ENCODE measurements at places on chromosomes 6 and 20.

GRCh38 chr20:45157962-45158361, 16.7 kb upstream of the PI3 start:
- no peak for DNase-seq

DNA sequence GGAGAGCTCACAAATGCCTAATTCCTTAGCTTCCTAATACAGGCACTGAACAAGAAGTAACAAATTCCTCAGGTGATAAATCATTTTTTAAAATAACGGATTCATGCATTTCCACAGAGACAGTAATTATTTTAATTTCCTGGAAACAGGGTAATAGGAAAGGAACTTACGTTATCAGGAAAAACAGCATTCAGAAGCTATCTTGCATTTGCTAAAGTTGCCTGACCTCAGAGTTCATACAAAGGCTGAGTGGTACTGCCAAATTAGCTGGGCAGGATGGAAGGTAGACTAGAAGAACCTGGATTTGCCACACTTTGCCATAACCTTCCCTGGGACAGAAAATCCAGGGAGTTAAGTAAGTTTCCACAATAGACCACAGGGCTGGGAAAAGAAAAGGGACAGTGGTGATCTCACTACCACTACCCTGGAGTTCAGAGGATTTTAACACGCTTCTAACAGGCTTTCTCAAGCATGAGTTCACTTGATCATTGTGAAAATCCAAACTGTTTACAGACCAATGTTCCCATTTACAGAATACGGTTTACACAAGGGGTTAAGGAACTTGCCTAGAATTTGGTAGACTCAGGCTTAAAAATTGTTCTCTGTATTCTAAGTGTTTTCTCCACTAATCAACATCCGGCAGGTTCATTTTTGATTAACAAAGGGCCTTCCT, 57.0 kb downstream of the KIF13A start:
- DNase-seq, result no peak

DNA sequence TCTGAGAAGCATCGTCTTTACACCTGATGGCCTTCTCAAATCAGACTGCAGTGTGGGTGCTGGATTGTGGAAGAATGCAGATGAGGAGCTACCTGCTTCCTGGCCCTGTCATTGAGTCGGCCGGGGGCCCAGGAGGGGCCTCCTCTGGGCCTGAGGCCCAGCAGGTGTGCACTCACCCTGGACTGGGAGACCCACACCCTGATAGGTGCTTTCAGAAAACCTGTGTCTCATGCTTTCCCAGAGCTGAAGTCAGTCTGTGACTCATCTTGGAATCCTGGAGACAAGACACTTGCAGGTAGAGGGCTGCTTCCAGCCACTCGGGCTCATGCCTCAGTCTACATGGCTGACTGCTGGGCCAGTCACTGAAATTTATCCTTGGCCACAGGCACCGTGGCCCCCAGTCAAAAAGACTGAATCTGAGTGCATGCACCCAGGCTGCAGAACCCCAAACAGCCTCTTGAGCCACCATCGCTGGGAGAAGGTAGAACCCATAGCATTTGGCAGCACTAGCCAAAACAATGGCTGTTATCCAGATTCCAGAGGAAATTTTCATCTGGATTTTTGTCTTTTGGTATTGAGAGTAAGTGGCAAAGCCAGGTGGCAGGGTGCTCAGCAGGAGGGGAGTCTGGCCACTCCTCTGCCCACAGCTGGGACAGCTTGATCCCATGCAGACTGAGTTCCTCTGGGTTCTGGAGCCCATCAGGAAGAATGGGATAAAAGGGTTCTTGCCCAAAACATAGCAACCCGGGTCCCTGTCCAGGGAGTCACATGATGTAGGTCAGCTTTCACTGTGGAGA, 182.0 kb upstream of the CST7 start:
- DNase-seq, result no peak

DNA sequence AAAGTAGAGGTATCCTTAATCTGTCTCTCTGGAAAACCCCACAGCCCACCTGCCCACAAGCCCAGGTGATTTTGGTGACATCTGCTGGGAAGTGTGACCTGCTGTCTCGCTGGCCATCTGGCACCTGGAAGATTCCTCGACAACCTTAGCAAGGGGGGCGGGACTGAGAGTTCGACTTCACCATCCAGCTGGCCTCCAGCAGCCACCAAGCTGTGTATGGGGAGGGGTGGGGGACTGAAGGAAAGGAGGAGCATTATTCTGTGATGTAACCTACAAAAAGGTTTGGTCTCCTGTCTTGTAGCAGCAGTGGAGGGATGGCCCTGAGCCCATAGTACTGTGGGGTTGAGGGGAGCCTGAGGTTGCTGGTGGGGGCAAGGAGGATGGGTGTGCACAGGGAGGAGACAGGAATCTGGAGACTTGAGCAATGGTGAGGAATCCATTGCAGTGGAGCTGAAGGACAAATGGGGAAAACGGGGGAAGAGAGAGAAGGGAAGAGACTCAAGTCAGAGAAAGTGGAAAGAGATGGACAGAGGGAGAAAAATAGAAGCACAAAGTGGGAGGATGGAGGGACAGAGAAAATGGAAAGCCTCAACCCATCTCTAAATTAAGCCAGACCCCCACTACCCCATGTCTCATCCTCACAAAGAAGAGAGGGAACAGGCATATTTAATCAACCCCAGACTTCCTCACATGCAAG, 4.0 kb downstream of the LY6G6F start:
- DNase-seq, result no peak

- no peak for DNase-seq
Measured at GRCh38 chr6:114040871-114041270, 69.9 kb upstream of the HDAC2 start.

- no peak for DNase-seq
Measured at GRCh38 chr6:158519300-158519699, 40.6 kb upstream of the TMEM181 start.

GRCh38 chr20:21352703-21353102, 44.6 kb downstream of the NKX2-4 start:
- no peak for DNase-seq

DNA sequence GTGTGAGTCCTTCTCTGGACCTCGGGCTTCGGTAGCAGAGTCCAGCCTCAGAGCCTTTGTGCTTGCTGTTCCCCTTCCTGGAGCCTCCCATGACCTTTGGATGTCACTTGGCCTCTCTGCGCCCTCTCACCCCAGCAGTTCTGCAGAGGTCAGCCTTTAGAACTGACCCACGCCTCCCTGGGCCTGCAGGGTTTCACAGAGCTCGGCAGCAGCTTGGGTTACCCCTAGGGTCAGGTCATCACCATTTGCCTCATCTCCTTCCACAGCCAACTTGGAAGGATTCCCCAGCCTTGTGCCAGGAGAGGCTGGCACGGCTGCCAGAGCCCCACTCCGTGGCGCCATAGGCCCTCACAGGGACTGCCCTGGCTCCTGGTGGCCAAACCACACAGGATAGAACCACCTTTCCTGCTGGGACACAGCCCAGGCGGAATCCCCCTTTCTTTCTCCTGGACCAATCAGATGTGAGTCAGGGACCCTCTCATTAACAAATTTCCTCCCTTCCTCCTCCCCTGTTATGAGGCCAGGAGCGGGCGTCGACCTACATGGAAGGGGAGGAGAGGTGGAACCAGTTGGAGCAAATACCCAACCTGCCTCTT, 13.9 kb upstream of the SIRPA start:
- DNase-seq, result no peak

DNA sequence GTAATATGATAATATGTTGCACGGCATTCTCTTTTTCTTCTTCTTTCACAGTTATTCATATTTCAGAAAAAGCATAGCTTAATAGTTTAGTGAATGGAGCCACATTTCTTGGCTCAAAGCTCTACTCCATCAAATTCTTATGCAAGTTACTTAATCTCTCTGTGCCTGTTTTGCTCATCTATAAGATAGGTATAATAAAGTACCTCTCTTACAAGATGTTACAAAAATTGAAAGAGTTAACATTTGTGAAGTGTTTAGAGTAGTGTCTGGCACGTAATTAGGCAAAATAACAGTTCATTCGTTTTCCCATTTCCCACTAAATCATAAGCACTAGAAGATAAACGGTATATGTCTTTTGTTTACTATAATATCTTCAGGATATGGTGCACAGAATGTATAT, 1304.4 kb upstream of the EYS start:
- no peak for DNase-seq

- no peak for DNase-seq
Measured at GRCh38 chr6:22357724-22358189, 60.9 kb upstream of the PRL start.

GRCh38 chr20:24158281-24158680, 169.7 kb upstream of the GGTLC1 start:
- DNase-seq, result no peak

- DNase-seq, result no peak
Measured at GRCh38 chr20:58901488-58902402, 49.2 kb downstream of the GNAS start.

DNA sequence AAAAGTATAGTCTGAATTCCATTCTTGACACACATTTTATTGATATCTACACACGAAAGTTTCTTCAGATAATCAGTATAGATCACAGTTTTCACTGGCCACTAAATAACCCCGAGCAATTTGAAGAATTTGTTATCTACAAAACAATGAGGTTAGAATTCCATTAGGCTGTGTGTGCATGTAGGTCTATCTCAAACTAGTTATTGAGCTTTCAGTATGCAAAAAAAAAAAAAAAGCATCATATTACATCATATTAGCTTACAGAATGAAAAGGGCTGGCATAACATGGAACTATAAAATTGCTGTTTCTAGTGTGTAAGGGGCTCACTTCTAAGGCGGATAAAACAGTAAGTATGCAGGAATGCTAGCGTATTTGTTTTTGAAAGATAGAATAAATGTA, 59.5 kb upstream of the ADGRG6 start:
- DNase-seq, result no peak

DNA sequence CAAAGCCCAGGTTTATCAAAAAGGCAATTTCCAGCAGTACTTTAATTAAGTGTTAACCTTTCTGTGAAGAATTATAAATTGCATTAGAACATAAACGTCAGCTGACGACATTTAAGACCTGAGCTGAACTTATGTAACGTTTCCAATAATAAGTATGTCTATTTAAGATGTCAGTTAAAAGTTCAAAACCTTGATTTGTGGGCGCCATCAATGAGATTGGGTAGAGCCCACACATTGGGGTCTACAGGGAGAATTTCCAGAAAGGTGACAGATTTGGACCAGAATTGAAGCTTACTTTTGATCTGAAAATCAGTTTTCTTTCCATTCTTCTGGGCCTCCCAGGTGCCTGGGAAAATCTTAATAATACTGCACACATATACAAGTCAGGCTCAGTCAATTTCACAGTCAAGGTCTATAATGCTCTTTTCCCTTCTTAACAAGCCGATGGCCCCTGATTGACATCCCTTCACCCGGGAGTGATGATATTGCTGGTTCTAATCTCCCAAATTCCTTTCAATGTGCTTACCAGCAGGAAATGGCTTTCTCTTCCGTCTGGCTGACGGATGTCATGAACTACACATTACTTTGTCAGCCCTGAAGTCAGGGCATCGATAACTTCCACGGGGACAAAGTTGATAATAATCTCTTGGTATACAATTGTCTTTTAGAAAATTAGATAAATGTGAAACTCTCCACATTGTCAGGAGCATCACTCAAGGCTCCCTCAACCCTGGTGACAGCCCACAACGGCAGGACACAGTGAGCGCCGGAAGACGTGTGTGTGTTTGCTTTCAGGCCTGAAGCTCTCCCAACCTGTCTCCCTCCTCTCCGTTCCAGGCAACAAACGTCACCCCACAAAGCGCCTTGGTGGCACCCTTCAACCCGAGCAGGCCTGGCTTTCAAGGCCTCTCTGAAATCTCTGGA, 396.5 kb upstream of the CNR1 start:
- DNase-seq, result no peak

DNA sequence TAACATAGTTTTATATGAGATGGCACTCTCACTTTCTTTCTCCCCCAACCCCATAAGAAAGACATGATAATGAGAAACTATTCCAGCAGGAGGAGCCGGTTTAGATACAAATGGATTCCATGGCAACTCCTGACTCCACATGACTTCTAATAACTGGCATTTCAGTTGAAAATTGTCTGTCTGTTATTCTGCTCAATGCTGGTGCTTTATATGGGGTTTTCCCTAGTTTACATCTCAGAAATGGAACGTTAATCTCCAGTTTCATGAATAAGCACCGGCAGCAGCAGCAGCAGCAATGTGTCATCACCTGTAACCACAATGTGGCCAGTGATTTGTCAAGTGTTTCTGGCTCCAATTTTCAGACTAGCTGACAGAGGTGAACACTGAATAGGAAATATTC, 8.0 kb upstream of the SIM1 start:
- no peak for DNase-seq

DNA sequence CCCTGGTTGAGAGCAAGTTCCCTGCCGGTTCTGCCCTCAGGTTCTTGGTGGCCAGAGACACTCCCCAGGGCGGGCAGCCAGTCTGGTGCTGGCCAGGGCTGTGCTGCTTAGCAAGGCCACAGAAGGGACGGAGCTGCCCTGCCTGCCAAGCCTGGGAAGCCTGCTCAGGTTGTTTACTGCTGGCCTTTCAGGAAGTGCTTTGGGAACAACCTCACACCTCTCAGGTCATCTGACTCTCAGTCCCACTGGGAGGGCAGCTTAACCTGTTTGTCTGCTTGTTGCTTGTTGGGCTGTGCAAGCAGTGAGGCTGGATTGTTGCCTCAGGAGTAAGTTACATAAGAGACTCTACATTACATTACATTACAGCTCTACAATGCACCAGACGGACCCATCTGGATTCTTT, 75.8 kb upstream of the AFDN start:
- no peak for DNase-seq

GRCh38 chr6:77825204-77825603, 172.4 kb downstream of the MEI4 start:
- DNase-seq, result no peak

DNA sequence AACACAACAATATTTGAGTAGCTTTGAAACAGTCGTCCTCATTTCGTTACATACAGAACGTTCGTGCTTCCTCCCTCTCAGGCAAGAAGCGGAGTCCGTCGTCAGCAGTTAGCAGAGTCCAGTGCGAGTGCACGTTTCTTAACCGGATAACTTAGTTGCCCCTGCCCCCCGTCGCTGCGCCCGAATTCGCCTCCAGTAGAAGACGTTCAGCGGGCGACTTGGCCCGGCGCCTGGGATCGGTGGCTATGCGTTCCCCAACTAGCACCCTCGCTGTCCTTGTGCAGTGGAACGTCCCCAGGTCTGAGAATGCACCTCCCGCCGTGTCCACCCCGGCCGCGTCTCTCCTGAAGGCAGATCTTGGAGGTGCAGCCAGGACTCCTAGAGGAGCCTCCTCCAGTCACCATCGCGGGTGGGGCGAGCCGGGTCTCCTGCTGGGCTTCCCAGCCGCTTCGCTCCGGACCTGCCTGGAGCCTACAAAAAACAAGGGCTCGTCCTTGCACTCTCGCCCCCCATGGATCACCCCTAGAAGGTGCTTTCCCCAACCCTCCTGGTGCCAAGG, 910 bp upstream of the PCSK2 start:
- no peak for DNase-seq

DNA sequence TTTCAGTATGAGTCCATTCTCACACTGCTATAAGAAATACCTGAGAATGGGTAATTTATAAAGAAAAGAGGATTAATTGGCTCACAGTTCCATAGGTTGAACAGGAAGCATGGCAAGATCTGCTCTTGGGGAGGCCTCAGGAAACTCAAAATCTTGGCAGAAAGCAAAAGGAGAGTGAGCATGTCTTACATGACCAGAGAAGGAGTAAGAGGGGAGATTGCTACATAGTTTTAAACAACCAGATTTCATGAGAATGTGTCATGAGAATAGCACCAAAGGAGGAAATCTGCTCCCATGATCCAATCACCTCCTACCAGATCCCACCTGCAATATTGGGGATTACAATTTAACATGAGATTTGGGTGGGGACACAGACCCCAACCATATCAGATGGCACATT, 672.4 kb downstream of the HTR1B start:
- DNase-seq, result no peak

Data from NCI-H2081 treated with DMSO at 0.1 percent for 48 hours (cell line).